Stimulated activated CD4-positive, alpha-beta T cell treated with anti-CD3 and anti-CD28 coated beads, Interleukin-12 subunit alpha, Interleukin-12 subunit beta, amount 100 ng/mL, for 4 hours (primary cell): ENCODE measurements at places on chromosomes 7 and 10.

- DNase-seq = no peak
Measured at GRCh38 chr10:111481866-111482265, 405.0 kb downstream of the ADRA2A start.

DNA sequence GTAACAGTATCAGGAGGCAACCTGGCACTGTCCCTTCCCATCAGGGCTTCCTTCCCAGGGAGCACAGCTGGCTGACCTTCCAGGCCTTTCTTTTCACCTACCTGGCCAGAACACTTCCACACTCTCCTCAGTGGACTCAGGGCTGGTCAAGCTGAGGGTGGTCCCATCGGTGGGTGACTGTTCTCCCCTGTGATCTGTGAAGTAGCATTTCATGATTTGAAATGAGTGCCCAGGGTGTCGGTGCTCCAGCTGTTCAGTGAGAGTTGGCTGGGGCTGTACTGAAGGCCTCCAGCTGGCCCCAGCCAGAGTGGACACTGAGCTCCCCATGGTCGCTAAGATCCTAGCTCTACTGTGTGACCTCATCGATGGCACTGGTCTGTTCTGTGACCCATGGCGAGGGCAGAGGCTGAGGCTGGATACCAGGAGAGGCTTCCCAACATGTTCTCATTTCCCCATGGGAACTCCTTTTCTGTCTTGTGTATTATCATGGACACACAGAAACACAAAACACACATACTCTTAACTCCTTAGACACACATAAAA, at the start of gene FAM170B:
Gene FAM170B, minus strand, starts transcription at position 316 of the 543 bp plus-strand sequence. Its CDS starts 103 bp downstream, at position 213.
- no peak for DNase-seq

GRCh38 chr10:51843966-51844365, 144.6 kb upstream of the CSTF2T start:
- DNase-seq = no peak

DNA sequence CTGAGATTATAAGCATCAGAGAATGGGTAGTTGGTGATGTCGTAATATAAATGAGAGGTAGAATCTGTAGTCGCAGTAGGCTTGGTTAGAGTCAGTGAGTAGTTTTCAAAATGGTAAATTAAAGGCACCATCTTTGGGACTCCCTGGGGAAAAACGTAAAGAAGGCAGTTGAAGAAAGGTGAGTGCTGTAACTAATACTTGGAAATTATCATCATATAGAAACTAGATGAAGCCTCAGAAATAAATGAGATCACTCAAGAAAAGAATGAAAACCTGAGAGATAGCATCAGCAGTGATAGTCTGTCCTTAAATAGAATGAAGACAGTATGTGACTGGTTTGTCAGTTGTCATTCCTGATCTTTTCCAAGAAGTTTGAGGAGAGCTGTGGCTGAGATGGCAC, 23.8 kb downstream of the PALS2 start:
- DNase-seq = no peak

GRCh38 chr10:60975716-60976115, 31.7 kb upstream of the RHOBTB1 start:
- no peak for DNase-seq
